NCI-H2171 treated with DMSO at 0.1 percent for 48 hours (cell line): ENCODE measurements at places on chromosomes 6 and 20.

DNA sequence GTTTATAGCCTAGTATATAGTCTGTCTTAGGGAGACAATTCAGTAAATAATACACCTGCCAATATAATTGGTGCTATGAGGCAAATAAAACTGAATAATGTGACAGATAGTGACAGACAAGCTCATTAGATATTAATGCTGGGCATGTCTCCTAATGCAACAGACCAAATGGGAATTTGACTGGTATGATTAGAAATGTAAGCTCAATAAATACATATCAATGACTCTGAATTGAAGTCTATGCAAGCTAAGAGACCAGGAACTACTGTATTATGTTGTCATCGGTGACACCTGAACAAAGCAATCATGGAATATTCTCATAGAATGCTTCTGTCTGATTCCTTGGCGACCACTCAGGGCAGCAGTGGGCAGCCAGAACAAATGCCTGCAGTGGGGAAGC is 2.5 kb upstream of the SNX3 start:
- no peak for DNase-seq

GRCh38 chr6:157393669-157394327 is 12.8 kb downstream of the ZDHHC14 start:
- DNase-seq, result no peak

GRCh38 chr6:153210083-153210482 is 79.0 kb upstream of the RGS17 start:
- no peak for DNase-seq

- DNase-seq, result no peak
These were observed 5.6 kb downstream of the VGLL2 start for GRCh38 chr6:117270843-117271507.

DNA sequence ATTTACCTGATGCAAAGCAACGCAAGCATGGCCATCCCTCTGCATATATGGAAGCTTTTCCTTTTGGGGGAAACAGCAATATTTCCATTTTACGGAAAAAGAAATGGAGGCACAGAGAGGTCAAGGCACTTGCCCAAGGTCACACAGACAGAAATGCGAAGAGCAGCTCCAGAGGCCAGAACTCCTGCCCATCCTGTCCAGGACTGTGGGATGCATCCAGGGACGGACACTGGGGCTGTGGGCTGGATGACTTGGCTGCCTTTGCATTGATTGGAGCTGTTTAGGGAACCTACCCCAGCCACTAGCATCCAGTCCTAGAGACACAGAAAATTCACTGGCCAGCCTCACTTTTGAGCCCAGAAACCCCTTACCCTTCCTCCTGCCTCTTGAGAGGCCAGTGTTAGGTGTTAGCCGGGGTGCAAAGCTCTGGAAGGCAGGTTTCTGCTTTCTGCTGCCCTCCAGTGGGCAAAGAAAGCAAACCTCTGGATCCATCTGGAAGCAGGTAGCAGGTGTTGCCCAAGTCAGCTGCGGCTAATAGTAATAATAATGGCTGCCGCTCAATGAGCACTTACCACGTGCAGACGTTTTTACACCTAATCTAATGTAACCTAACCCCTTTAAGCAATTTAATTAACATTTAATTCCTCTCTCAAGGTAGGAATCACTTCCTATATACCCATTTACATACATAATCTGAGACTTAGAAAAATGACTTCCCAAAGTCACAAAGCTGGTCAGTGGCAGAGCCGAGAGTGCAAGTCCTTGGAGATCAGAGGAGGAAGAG is 31.7 kb upstream of the CCN5 start:
- DNase-seq, result peak; percentile 81

- no peak for DNase-seq
These were observed 12.7 kb downstream of the STK35 start for GRCh38 chr20:2114127-2114959.

GRCh38 chr6:12369355-12369754 is 79.2 kb downstream of the EDN1 start:
- DNase-seq, result no peak

GRCh38 chr20:45415822-45416637 is at the start of gene PIGT:
Gene PIGT, plus strand, starts transcription at chr20:45416141. Its CDS starts 16 bp downstream, at chr20:45416157.
- DNase-seq, result peak; percentile 95

- DNase-seq, result no peak
These were observed 931 bp downstream of the UFL1 start for GRCh38 chr6:96522465-96523009.

- no peak for DNase-seq
These were observed 7.6 kb downstream of the NKAIN4 start for GRCh38 chr20:63246490-63247288.

GRCh38 chr6:2162079-2162445 is 83.3 kb downstream of the GMDS start:
- DNase-seq, result no peak

DNA sequence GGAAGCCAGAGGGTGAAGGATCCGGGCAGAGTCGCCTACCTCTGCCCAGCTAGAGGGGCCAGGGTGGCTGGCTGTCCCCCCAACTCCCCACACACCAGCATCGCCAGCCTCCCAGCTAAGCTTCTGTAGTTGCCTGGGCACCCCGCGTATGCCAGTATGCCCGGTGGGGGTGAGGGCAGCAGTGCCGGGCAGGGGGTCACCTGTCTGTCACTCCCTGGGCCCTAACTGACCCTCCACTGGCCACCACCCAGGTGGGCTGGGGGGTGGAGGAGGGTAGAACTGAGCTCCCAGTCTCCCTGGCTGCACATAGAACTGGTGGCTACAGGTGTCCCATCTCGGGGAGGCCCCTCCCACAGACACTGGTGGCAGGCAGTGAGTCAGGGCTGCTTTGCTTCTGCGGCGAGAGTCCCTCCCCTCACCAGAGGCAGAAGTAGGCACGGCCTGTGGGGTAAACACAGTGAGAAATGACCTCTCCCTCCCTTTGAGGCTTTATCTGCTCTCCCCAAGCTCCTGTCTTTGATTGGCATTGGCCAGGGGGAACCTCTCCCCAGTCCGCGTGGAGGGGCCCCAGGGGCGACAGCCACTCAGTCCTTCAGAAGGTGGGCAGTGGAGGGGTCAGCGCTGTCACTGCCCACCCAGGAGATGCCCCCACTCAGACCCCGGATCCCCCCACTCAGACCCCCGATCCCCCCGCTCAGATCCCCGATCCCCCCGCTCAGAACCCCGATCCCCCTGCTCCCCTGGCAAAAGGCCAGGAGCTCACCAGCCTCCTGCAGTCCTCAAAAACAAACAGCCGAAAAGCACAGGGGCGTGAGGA is 2.5 kb downstream of the NTSR1 start:
- no peak for DNase-seq

DNA sequence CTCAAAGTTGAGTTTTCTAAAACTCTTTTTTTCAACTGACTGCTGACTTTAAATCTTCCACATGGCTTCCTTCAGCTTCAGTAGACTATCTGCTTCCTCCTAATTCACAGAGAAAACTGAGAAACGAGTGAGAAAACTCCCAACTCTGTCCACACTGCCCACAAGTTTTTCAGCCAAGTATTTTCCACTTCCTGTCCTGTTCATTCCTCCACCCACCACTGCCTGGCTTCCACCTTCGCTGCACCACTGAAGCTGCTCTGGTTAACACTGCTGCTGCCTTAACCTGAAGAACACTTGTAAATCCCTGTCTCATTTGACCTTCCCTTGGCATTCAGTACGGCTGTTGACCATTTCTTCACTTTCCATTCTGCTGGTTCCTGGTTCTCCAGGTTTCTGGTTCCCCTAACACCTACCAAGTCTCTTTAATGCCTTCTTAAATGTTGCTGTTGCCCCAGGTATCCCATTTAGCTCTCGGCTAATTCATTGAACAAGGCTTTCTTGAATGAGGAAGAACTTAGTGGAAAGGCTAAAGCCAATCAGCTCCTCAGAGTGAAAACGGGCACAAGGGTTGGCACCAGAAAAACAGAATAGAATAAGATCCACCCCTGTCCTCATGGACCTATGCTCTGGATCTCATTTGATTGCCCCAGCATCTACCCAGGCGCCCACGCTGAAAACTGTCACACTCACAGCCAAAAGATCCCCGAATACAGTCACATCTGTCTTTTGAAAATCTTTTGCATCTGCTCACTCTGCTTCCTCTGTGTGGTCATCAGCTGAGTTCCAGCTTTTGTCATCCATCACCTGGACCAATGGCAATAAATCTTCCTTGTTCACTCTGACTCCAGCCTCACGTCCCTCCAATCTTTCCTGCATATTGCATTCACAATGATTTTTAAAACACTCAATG is 104.4 kb upstream of the TAB2 start:
- no peak for DNase-seq

- no peak for DNase-seq
These were observed 105.0 kb upstream of the LAMP5 start for GRCh38 chr20:9409352-9409751.
